HFFc6 (cell line): ENCODE measurements at places on chromosomes 11 and 22. TPM values are rescaled to one million over a fixed set of nuclear protein-coding genes. Genes with fewer than 3 reads are reported as not detected.

DNA sequence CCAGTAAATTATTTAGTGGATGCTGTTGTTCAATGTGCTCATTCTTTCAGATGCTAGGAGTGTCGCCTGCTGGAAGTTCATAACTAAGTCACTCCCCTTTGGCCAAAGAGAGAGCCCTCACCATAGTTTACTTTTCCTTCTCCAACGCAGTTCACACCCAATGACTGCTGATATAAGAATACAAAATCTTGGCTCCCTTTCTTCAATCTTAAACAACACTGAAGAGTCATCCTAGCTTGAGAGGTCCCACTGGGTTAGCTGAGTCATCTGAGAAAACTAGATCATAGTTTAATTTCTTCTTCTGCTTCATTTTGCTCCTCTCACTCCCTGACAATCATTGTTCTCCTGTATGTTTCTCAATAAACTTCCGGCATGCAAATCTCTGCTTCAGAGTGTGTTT, 5.4 kb upstream of the OR52L1 start:
- DNase-seq, result no peak
- H3K36me3 ChIP-seq, result no peaks in the 10 kb centered on the region

- DNase-seq, result no peak
- H3K4me1 ChIP-seq, result peaks cover 37% of the 10 kb centered on the region
- H3K4me3 ChIP-seq, result no peak overlapping the region
- H3K27ac ChIP-seq, result peak overlapping the region; percentile 36; the same call in 1 of the 2 replicates
Observed at GRCh38 chr11:77879218-77879617, 58.3 kb downstream of the AAMDC start.

GRCh38 chr11:134889832-134890231, 477.8 kb upstream of the B3GAT1 start:
- no peaks in the 10 kb centered on the region for H3K4me1 ChIP-seq
- H3K36me3 ChIP-seq, result no peaks in the 10 kb centered on the region
- H3K4me3 ChIP-seq, result no peak overlapping the region

- H3K27me3 ChIP-seq, result no peaks in the 10 kb centered on the region
- H3K4me3 ChIP-seq, result no peak overlapping the region
- DNase-seq, result no peak
- no peaks in the 10 kb centered on the region for H3K4me1 ChIP-seq
- H3K36me3 ChIP-seq, result peaks cover 10% of the 10 kb centered on the region
Observed at GRCh38 chr22:49081926-49082325, 745.7 kb downstream of the BRD1 start.

DNA sequence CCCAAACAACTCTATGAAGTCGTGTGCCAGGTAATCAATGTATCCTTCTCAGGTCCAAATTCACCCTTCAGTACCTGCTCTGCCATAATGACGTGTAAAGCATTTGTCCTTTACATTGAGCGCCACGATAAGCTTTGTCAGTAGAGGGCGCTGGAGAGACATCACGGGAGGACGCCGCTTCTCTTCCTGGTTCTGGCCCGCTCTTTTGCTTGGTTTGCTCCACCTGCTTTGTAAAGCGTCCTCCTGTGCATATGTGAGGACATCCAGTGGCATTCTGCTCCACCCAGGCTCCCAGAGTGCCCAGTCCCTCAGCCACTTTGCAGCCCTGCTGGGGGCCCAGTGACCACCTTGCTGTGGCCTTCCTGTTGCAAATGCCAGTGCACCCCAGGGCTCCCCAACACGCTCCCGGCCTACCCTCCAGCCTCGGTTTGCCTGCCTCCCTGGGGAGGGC, 61.1 kb downstream of the WT1 start:
- no peaks in the 10 kb centered on the region for H3K36me3 ChIP-seq
- H3K4me3 ChIP-seq, result no peak overlapping the region
- DNase-seq, result no peak
- H3K27ac ChIP-seq, result no peak overlapping the region

DNA sequence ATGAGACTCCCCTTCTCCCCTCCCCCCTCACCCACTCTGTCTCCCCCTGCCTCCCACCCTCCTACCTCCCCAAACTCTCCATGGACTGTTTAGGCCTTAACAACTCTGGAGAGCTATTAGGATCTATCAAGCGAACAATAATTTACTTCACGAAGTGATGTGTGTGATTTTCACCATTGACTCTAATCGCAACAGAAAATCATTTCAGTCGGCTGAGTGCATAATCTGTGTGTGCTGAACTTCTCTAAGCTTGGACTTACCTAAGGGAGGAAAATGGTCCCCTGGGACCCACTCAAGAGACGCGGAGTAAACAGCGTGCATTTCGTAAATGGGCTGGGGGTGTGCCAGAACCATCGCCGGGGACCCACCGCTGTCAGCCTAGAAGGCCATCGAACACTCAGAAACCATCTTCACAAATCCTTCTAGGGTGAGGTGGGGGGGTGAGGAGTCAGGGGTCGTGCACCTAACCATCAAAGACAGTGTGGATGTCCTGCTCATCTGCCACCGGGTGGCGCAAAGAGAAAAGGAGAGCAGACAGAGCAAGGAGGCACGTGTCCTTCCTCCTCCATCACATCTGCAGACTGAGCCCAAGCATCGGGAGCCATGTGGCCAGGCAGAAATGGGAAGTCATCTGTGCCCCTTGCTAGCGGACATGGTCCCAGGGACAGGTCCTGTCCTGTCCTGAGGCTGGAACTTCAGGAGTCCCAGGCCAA, 62.1 kb upstream of the NUP50 start:
- peaks cover 13% of the 10 kb centered on the region for H3K4me1 ChIP-seq
- H3K36me3 ChIP-seq, result no peaks in the 10 kb centered on the region
- H3K27me3 ChIP-seq, result peaks cover 47% of the 10 kb centered on the region

- H3K4me3 ChIP-seq, result no peak overlapping the region
- DNase-seq, result no peak
- H3K4me1 ChIP-seq, result peaks cover 9% of the 10 kb centered on the region; the same call in 1 of the 2 replicates
- no peaks in the 10 kb centered on the region for H3K36me3 ChIP-seq
Observed at GRCh38 chr11:22927793-22928192, 67.5 kb upstream of the CCDC179 start.

GRCh38 chr22:44623771-44624510, 78.1 kb upstream of the PRR5 start:
- no peaks in the 10 kb centered on the region for H3K36me3 ChIP-seq
- no peak for DNase-seq
- H3K4me3 ChIP-seq, result no peak overlapping the region
- H3K4me1 ChIP-seq, result no peaks in the 10 kb centered on the region
- H3K27ac ChIP-seq, result no peak overlapping the region

DNA sequence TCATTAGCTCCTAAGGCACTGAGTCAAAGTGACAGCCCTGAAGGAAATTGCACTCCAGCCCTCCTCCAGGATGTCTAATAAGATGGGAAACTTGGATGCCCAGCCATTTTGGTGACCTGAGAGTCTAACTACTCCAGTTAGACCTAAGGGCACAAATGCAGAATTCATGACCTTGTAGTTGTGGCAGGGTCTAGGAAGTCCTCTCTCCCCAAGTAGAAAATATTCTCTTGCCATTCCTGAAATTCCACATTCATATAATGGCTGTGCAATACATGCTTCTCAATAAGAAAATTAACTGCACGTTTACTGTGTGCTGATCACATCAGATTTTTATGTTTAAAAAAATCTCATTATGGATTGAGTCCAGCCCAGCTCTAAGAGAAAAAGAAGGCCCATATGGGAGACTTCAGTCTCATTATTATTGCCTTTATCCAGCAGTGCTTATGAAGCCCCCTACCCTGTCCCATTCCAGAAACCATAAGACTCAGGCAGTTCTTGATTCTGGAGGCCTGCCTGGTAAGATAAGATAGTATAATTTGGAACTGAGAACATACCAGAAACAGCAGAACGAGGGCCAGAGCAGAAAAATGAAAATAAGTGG, 133.7 kb upstream of the LDLRAD3 start:
- H3K36me3 ChIP-seq, result peaks cover 18% of the 10 kb centered on the region
- H3K4me1 ChIP-seq, result no peaks in the 10 kb centered on the region
- DNase-seq, result no peak
- H3K4me3 ChIP-seq, result no peak overlapping the region
- H3K27me3 ChIP-seq, result no peaks in the 10 kb centered on the region

- no peak overlapping the region for H3K4me3 ChIP-seq
- H3K4me1 ChIP-seq, result no peaks in the 10 kb centered on the region
- DNase-seq, result no peak
- H3K27me3 ChIP-seq, result peaks cover 45% of the 10 kb centered on the region
- peaks cover 22% of the 10 kb centered on the region for H3K36me3 ChIP-seq
- H3K27ac ChIP-seq, result no peak overlapping the region
Observed at GRCh38 chr11:70038034-70038834, 39.9 kb upstream of the ANO1 start.

- H3K27ac ChIP-seq, result no peak overlapping the region
- H3K4me1 ChIP-seq, result peaks cover 6% of the 10 kb centered on the region
- H3K27me3 ChIP-seq, result peaks cover 35% of the 10 kb centered on the region
- DNase-seq, result no peak
Observed at GRCh38 chr11:76686261-76687079, 15.9 kb upstream of the LRRC32 start.

DNA sequence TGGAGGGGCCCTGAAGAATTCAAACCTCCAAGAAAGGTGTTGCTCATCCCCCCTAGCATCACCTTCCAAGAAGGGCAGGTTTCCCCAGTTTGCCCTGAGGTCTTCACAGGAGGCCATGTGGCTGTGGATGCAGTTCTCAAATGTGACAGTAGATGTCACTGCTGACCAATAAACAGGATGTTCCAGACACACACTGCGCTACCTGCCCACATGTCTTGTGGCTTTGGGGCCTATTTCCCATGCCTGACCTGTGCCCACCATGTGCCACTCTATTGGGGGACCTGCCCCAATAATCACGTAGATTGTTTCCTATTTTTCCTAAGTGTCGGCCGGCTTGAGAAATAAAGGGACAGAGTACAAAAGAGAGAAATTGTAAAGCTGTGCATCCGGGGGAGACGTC, 4.5 kb downstream of the GSTT2 start:
- H3K4me3 ChIP-seq, result no peak overlapping the region
- DNase-seq, result no peak
- no peak overlapping the region for H3K27ac ChIP-seq
- H3K27me3 ChIP-seq, result no peaks in the 10 kb centered on the region; the same call in 1 of the 2 replicates

- H3K27me3 ChIP-seq, result peaks cover 2% of the 10 kb centered on the region; the same call in 1 of the 2 replicates
- H3K36me3 ChIP-seq, result peaks cover 20% of the 10 kb centered on the region
- no peak for DNase-seq
- no peak overlapping the region for H3K27ac ChIP-seq
- H3K4me3 ChIP-seq, result no peak overlapping the region
Observed at GRCh38 chr11:43922295-43922648, 20.2 kb upstream of the C11orf96 start.

DNA sequence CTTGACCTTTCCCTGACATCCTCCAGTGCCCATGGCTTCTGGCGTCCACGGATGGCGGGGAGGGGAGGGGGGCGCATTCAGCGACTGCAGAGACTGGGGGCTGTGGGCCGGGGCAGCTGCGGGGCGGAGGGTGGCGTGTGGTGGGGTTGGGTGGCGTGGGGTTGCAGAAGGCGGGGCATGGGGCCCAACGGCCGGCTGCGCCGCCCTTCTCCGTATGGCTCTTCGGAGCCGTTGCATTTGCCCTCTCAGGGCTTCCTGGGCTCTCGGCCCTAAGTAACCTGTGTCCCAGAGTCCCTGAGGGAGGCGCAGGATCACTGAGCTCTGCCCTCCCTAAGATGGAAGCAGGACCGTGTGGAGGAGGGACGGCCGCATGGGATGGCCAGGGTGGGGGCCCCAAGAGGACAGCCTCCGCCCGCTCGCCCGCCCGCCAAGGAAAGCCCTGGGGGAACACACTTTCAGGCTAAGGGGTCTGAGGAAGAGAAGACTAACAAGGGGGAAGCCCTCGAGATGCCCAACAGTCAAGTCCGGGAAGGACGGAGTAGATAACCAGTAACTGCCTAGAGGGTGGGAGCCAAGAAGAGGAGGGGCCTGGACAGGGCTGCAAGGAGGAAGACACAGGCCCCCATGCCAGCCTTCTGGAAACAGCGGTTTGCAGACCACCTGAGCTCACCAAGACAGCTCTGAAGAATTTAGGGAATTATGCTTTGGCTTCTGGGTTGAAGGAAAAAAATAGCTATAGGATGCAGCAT, 9.2 kb upstream of the AIFM3 start:
- peak overlapping the region; percentile 26; the same call in 1 of the 2 replicates for H3K27ac ChIP-seq
- no peak for DNase-seq
- H3K36me3 ChIP-seq, result 0 out of 2 replicates have a peak, but pooled peaks cover 4% of the 10 kb centered on the region

DNA sequence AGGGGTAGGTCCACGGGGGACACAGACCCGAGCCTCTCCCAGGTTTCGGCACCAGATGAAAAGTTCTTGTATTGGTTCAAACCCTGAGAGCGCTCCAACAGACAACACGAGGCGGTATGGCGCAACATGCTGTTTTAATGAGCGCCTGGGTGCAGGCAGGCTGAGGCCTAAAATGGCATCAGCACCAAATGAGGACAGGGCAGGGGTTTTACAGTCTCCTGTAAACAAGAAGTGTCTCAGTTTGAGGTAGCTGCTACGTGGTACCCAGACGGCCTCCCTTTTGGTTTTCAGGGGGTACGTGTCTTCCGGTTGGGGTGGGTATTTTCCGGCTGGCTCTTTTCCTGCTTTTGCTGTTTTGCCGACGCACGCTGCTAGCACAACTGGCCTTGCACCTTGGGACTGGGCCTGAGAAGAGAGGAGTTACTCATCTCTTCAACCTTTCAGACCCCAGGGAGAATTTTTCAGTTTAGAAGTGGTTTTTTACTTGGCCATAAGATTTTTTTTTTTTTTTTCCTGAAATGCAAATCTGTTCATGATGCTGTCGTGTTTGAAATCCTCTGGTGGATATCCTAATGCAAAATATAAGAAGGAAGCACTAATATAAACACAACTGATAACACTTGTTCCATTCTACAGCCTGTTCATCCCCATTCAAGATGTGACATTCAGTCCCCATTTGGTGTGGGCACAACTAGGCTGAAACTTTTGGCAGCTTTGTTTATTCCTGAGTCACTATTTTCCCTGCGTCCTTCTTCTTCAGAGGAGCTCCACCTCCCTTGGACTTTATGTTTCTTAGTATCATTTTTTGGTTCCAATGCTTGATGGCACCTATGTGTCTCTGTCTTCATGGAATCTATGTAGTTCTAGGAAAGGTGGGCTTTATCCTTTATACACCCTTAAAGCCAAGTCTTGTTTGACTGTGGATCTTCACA, 6.5 kb downstream of the PPFIBP2 start:
- H3K27me3 ChIP-seq, result peaks cover 22% of the 10 kb centered on the region
- H3K4me1 ChIP-seq, result no peaks in the 10 kb centered on the region; the same call in 1 of the 2 replicates
- no peak for DNase-seq
- no peak overlapping the region for H3K4me3 ChIP-seq
- H3K36me3 ChIP-seq, result no peaks in the 10 kb centered on the region
- H3K27ac ChIP-seq, result no peak overlapping the region

The RIC3 gene
- total RNA-seq, result not detected in 3 replicates

The SLC7A4 gene
- 0.07 to 0.08 TPM in 2 of 3 replicates, not detected in the other for total RNA-seq

The SLC22A12 gene
- not detected in 3 replicates for total RNA-seq

The OR8J1 gene
- not detected in 3 replicates for total RNA-seq

The FADS1 gene
- 25.9 to 35.5 TPM (median 26.9 TPM) in 3 replicates for total RNA-seq

The GRM5 gene
- total RNA-seq, result 0.09 TPM in 1 of 3 replicates, not detected in the others

The ZW10 gene
- 13.0 to 21.2 TPM (median 19.0 TPM) in 3 replicates for total RNA-seq

The ADAMTS15 gene
- 0.15 to 0.91 TPM (median 0.29 TPM) in 3 replicates for total RNA-seq

The ZP1 gene
- 0.12 TPM in 1 of 3 replicates, not detected in the others for total RNA-seq

The RBFOX2 gene
- total RNA-seq, result 153 and 155 TPM in 2 replicates

The FREY1 gene
- total RNA-seq, result 0.37 to 0.73 TPM (median 0.40 TPM) in 3 replicates
